ENCODE measurements at places on chromosomes 5 and 9. TPM values are rescaled to one million over a fixed set of nuclear protein-coding genes. Genes with fewer than 3 reads are reported as not detected.

Gene GABRP
- total RNA-seq: not detected

Gene FCN2
- total RNA-seq: not detected

Gene CCNO
- total RNA-seq: 9.3 TPM

Gene WASHC1
- total RNA-seq: 11.4 TPM

Gene AQP3
- 2.7 TPM for total RNA-seq

Gene GABRA1
- total RNA-seq: not detected

Gene KIF24
- 4.6 TPM for total RNA-seq

Gene CLIC3
- not detected for total RNA-seq

Gene RARS1
- 205 TPM for total RNA-seq

Gene SOX30
- total RNA-seq: not detected

Gene BHMT2
- total RNA-seq: not detected

Gene INSL6
- not detected for total RNA-seq

Gene FNBP1
- 35.8 TPM for total RNA-seq

Gene HAND1
- not detected for total RNA-seq

Gene DAB2
- 14.2 TPM for total RNA-seq

Gene SMIM33
- total RNA-seq: not detected

Gene CHMP5
- total RNA-seq: 111 TPM

Gene PTGER4
- total RNA-seq: 3.3 TPM

Gene OTP
- total RNA-seq: not detected

Gene OR4F3
- not detected for total RNA-seq

Data from A375 (cell line).